ENCODE measurements at places on chromosomes 3 and 15.

DNA sequence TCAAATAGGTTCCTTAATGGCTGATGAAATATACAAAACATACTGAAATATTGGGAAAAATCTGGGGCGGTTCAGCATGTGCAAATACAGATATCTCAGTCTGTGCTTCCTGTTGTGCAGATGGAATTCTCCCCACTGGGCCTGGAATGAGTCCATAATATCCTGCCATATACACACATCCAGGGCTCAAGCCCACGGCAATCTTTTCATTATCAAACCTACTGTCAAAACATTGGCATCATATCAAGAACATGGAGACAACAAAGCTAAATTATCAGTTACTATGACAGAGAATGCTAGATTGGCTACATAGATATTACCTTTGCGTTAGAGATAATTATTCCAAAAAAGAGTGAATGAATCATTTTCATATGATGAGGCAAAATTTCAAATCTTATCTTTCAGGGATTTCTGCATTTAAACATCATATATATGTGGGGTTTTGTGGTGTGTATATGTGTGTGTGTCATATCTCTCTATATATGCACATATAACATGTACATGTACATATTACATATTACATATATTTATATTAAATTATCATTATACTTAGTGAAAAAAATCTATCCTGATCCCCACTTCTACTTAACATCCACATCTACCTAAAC lies 713.3 kb downstream of the GBE1 start:
- no peak for DNase-seq

DNA sequence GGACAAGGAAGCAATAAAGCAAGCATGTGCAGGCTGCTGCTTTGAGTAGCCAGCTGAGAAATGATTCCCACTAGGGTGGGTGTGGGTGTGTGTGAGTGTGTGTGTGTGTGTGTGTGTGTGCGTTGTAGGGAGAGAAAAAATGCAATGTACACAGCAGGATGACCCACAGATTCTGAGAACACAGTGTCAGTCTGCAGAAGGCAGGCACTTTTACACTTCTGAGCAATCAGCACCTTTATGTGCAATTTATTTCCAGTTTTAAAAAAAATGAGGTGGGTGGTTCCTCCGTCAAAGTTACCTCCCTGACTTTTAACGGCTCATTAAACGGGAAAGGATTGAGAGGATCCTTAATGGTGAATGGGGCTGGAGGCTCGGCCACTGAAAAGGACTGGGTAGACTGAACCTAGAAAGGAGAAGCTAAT lies 38.5 kb upstream of the LIPC start:
- DNase-seq: no peak

DNA sequence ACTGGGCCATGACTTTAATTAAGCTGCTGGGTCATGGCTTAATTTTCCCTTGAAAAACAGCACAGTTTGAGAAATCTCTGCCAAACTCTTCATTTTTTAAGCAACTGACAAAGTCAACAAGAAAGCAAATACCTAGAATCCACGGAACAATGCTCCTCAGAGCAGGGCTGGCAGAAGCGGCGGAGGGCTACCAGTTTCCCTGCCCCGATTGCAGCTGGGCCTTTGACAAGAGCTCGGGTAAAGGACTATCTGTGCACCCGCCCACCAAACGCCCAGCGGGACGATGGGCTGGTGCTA lies 1.2 kb downstream of the GOLIM4 start:
- DNase-seq: peak; percentile 74

DNA sequence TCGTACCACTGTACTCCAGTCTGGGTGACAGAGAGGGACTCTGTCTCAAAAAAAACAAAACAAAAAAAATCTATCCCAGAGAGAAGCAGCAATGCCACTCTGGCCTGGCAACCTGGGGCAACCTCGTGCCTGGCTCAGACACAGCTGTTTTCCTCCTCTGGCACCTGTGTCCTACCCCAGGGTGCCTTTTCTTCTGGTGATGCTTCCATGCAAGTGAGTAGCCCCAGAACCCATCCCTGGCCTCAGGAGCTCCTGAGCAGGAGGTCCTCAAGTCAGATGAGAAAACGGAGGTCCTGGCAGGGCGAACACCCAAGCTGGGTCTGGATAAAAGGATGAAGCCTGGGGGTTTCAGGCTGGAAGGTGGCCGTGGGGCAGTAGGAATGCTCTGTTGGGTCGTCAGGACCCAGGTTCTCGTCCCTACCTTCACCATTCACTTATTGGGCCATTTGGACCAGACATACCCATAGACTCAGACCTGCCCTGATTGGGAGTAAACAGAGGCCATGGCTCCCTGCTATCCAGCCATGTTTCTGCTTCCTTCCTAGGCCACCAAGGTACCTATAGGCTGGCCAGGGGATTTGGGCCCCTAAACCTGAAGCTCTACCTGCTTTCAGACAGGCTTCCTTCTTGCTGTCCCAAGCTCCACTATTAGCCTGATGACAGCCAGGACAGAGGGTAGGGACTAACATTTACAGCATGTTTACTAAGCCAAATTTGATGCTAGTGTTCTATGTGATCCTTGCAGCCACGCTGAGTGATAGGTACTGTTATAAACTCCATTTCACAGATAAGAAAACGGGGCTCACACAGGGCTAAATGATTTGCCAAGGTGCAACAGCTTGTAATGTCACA lies 102.2 kb downstream of the DAPK2 start:
- DNase-seq: no peak

GRCh38 chr3:185582871-185583270 lies 3.2 kb upstream of the SENP2 start:
- DNase-seq: no peak

- DNase-seq: no peak
Observed at GRCh38 chr15:94352636-94353487, 121.5 kb downstream of the MCTP2 start.

DNA sequence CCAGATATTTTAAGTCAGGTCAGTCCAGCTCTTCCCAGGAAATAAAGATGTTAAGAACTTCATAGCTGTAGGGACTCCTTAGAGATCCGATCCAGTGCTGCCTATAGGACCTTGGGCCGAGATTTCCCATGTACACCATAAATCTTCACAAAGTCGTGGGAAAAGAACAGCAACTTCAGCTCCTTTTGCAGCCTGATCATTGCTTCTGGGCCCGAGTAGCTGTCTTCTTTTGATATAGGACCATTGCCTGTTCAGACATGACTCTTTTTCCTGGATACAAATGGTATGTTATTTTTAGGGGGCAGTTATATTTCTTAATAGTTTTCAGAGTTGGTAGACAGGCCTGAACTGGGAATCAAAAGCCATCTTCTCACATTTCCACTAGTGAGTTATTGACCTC lies 20.5 kb downstream of the IL1RAP start:
- no peak for DNase-seq

DNA sequence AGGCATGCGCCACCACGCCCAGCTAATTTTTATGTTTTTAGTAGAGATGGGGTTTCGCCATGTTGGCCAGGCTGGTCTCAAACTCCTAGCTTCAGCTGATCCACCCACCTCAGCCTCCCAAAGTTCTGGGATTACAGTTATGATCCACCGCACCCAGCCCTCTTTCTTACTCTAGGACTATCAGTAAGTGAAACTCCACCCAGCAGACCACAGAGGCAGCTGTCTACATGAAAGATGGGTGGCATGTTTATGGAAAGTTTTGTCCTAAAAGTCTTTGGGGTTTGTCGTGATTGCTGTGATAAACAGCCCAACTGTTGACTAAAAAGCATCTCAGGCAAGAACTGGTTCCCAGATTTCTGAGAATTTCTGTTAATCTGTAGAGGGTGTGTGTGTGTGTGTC lies 10.9 kb downstream of the ARL6IP5 start:
- DNase-seq: no peak

GRCh38 chr3:127320529-127321121 lies 32.8 kb upstream of the PRR20G start:
- no peak for DNase-seq

GRCh38 chr15:31893780-31894179 lies 136.5 kb upstream of the CHRNA7 start:
- DNase-seq: no peak

GRCh38 chr3:107269136-107269535 lies 108.1 kb upstream of the CCDC54 start:
- no peak for DNase-seq

GRCh38 chr15:43229977-43230376 lies 9.2 kb upstream of the EPB42 start:
- DNase-seq: no peak

DNA sequence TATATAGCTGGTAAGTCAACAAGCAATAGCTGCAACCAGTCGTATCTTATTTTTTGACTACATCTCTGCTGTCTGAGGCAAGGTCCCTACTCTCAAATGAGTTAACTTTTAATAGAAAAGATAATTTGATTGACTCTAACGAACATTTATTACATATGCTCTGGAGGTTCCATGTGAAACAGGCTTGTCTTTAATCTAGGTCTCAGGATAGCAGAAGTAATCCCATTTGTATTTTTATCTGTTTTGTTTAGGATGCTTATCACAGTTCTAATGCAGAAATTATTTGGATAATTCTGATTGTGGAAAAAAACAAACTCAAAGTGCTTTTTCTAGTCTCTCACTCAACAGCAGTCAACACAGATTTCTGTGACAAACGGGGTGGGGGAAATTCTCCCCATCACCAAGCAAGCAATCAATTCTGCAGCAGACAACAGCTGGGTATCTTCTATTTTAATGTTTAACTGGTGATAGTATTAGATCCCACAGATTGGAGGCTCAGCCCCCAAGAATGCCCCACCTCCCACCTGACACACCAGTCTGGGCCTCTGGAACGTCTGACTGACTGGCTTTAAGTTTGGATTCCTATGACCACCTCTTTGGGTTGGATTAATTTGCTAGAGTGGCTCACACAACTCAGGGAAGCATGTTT lies 58.8 kb downstream of the ITPR1 start:
- DNase-seq: no peak

- DNase-seq: no peak
Observed at GRCh38 chr3:186044427-186044826, 64.5 kb downstream of the ETV5 start.

DNA sequence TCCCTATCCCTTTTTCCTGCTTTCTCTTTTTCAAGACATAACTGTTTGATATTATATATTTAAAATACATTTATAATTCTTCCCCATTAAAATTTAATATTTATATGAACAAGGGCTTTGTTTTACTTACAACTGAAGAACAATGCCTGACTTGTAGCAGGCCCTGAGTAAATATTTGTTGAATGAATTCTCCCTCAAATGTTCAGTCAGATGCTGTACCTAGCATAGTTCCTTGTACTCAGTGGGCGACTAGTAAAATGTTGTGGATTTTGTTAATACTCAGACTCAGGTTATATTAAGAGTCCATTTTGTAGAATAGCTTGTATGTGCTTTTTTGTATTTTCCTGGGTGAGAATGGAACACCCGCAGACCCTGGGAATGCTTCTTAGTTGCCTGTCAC lies 69.1 kb downstream of the SEC22A start:
- DNase-seq: no peak

DNA sequence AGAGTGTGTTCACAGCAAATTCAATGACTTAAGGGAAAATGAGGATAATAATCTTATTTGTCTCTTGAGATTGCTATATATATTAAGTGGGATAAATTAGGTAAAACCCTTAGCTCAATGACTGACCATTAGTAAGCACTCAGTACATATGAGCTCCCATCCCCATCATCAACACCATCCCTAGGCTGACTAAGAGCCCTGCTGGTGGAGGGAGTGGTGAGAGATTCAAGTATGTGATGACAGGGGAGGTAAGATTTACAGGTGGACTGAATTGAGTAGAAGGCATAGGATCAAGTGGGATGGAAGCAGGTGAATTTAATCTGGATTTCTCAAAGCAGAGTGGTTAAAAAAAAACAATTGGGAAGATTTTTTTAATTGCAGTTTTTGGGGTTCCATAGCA lies 21.0 kb upstream of the LRRN1 start:
- DNase-seq: no peak

- DNase-seq: no peak
Observed at GRCh38 chr3:56197991-56198390, 270.3 kb downstream of the ERC2 start.

DNA sequence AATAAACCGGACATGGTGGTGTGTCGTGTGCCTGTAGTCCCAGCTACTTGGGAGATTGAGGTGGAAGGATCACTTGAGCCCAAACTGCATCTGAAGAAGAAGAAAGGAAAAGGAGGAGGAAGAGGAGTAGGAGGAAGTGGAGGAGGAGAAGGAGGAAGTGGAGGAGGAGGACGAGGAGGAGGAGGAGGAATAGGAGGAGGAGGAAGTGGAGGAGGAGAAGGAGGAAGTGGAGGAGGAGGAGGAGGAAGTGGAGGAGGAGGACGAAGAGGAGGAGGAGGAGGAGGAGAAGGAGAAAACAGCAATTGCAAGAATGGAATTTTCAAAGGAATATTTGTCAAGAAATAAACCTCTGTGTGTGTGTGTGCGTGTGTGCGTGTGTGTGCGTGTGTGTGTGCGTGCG lies 528.6 kb downstream of the CADM2 start:
- no peak for DNase-seq
